ENCODE measurements at places on chromosomes 16 and 17. TPM values are rescaled to one million over a fixed set of nuclear protein-coding genes. Genes with fewer than 3 reads are reported as not detected.
A peak's percentile ranks its signal among the peaks of the same experiment; 100 is the strongest.

CLEC18C gene
- total RNA-seq: 1.3 TPM

SERPINF2 gene
- 7.1 TPM for total RNA-seq

CRYM gene
- 8.6 TPM for total RNA-seq

SLC16A6 gene
- 19.4 TPM for total RNA-seq

DNA sequence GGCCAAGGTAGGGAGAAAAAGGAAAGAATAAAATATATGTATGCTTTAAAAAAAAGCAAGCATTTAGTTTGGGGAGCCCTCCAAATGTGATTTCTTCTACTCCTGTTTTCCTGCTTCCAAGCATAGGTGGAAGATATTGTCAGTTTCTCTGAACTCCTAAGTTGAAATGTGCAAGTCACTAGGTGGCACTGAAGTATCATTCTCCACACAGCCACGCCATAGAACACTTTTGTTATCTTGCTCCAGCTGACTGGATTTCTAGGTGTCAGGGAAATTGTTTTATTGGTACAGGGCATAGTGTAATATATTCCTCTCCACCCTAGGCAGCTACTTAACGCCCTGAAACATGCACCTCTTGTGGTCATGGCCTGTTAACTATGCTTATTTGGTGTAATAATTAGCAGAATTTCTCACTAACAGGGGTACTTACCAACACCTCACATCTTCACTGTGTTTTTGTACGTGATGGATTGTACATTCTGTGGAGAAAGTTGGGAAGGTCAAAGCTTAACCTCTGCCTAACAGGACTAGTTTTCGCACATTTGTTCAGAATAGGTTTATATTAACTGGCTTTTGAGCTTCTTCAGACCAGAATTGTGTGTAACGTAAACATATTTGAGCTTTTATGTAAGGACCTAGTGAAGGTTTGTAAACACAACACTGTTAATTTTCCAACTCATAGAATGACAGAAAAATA is 69.3 kb downstream of the FTO start:
- DNase-seq: no peak
- no peaks in the 10 kb centered on the region for H3K36me3 ChIP-seq
- peaks cover 15% of the 10 kb centered on the region for H3K4me1 ChIP-seq
- H3K4me3 ChIP-seq: no peak overlapping the region
- no peaks in the 10 kb centered on the region for H3K27me3 ChIP-seq
- no peak overlapping the region for H3K27ac ChIP-seq

SCNN1G gene
- total RNA-seq: 10.8 TPM

DNA sequence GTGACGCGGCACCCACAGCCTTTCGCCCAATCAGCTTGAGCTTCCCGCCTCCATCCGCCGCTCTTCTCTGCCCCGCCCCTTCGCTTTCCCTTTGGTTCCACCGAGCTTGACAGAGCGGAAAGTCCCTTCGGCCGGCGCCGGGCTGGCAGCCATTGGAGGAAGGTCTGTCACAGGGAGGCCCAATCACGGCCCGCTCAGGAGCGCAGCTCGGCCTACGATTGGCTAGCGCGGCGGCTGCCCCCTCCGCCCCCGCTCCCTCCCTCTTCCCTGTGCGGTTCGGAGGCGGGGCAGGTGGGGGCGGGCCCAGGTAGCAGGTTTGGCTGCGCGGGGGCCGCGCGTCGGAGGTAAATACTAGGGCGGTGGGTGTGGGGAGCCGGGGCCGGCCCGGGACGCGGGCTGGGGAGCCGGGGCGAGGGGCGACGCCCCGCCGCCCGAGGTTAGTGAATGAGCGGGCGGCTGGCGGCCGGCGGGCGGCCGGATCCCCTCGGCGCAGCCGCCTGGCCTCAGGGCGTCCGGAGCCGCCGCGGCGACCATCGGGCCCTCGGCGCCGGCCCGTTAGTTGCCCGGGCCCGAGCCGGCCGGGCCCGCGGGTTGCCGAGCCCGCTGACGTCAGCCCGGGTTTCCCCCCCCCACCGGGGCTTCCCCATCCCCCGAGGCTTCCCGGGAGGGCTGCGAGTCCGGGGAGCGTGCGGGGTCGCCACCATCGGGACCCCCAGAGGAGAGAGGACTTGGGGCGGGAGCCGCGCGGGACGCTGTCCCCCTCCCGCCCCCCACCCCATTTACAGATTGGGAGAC is at the start of gene CYLD:
TSS of gene CYLD (plus strand) at position 306 of the 795 bp plus-strand sequence. CDS start 7,613 bp downstream, outside the sequence.
- H3K36me3 ChIP-seq: peaks cover 10% of the 10 kb centered on the region
- H3K4me1 ChIP-seq: peaks cover 21% of the 10 kb centered on the region
- peak within 1 kb of the TSS; percentile 92 for H3K4me3 ChIP-seq
- H3K27ac ChIP-seq: peak within 1 kb of the TSS; percentile 97
- no peaks in the 10 kb centered on the region for H3K27me3 ChIP-seq

NGFR gene
- 6.4 TPM for total RNA-seq

GRCh38 chr17:15900871-15901270 is 44.1 kb upstream of the ADORA2B start:
- H3K27ac ChIP-seq: no peak overlapping the region
- no peaks in the 10 kb centered on the region for H3K4me1 ChIP-seq
- H3K27me3 ChIP-seq: no peaks in the 10 kb centered on the region
- no peak for DNase-seq
- H3K4me3 ChIP-seq: no peak overlapping the region
- H3K36me3 ChIP-seq: no peaks in the 10 kb centered on the region

DNA sequence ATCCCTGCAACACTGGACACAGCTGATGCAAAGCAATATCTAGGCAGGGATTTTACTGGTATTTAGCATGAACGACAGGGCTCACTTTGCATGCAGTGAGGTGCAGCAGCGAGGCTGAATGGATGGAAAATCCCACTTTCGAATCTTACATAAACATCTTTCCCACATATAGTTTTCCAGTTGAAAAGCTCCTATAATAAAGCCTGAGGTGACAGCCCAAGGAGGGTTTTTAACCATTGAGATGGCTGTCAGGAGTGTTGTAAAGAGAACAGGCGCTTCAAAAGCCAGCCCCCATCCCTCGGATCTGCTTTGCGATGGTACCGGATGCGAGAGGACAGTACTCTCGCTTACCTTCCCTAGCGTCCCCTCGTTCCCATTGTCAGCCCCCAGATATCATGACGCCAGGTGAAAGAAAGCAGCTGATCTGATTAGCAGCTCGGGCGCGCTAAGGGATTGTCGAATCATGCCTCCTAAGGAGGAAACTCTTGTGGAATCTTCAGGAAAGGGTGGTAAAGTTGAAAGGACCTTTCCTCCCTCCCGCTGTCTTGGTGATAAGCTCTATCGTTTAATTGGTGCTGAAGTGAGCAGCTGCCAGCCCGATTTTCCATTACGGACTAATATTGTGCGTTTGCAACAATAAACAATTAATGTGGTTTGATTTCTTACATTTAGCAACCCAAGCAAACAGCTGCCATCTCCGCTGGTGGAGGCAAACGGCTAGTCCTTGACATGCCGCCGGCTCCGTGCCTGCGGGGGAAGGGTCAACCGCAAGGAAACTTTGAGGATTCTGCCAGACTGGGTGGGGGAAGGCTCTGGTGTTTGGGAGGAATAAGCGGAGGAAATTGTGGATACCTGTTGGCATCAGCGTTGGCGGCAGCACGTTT is 1.8 kb downstream of the CDH8 start:
- no peak overlapping the region for H3K4me3 ChIP-seq
- no peak overlapping the region for H3K27ac ChIP-seq
- H3K4me1 ChIP-seq: no peaks in the 10 kb centered on the region
- no peaks in the 10 kb centered on the region for H3K36me3 ChIP-seq
- H3K27me3 ChIP-seq: peaks cover 65% of the 10 kb centered on the region

PDILT gene
- total RNA-seq: not detected

- H3K4me3 ChIP-seq: no peak overlapping the region
- no peak for DNase-seq
- H3K36me3 ChIP-seq: no peaks in the 10 kb centered on the region
- peaks cover 62% of the 10 kb centered on the region for H3K4me1 ChIP-seq
- H3K27ac ChIP-seq: no peak overlapping the region
These were observed 11.5 kb downstream of the CEP295NL start for GRCh38 chr17:78891406-78892061.

All from esophagus squamous epithelium (tissue), 5 donors.